Breast epithelium (tissue), 4 donors: ENCODE measurements at places on chromosomes 2 and 18. TPM values are rescaled to one million over a fixed set of nuclear protein-coding genes. Genes with fewer than 3 reads are reported as not detected.

- no peaks in the 10 kb centered on the region for H3K27me3 ChIP-seq
- no peaks in the 10 kb centered on the region for H3K36me3 ChIP-seq
- DNase-seq: no peak
- H3K4me1 ChIP-seq: no peaks in the 10 kb centered on the region
- H3K4me3 ChIP-seq: no peak overlapping the region
Observed at GRCh38 chr2:120430501-120430830, 84.5 kb downstream of the INHBB start.

- no peaks in the 10 kb centered on the region for H3K27me3 ChIP-seq
- no peak overlapping the region for H3K4me3 ChIP-seq
- H3K36me3 ChIP-seq: no peaks in the 10 kb centered on the region
- no peak for DNase-seq
Observed at GRCh38 chr2:8486141-8486540, 195.7 kb upstream of the ID2 start.

DNA sequence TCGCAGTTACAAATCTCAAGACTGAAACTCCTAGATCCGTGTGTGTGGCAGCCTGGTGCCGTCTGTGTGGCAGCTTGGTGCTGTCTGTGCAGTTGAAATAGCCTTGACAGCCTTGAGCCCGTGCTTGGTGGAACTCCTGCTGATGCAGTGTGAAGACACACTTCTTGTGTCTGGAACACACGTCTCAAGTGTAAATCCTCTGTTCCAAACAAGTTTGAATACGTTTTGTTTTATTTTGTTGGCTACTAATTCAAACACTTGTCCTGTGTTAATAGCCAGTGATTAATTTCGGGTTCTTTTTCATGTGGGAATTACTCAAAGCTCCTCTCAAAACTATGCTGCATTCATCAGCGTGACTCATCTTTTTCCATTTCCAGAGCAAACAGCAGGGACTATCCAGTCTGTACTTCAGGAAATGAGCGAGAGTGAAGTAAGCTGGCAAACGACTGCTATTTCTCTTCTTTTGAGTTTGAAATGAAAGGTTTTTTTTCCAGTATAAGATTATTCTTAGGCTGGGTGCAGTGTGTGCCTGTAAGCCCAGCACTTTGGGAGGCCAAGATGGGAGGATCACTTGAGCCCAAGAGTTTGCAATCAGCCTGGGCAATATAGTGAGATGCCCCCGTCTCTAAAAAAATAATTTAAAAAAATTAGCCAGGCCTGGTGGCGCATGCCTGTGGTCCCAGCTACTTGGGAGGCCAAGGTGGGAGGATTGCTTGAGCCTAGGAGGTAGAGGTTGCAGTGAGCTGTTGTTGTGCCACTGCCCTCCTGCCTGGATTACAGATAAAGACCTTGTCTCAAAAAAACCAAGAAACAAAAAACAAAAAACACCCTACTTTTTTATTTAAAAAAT, 152.9 kb downstream of the SPP2 start:
- no peak for DNase-seq
- H3K4me3 ChIP-seq: no peak overlapping the region
- no peaks in the 10 kb centered on the region for H3K36me3 ChIP-seq
- no peaks in the 10 kb centered on the region for H3K27me3 ChIP-seq
- H3K27ac ChIP-seq: peak overlapping the region; percentile 66

GRCh38 chr2:183951630-183952029, 646.7 kb upstream of the ZNF804A start:
- H3K4me1 ChIP-seq: no peaks in the 10 kb centered on the region
- H3K4me3 ChIP-seq: no peak overlapping the region
- H3K27ac ChIP-seq: no peak overlapping the region

MEP1B gene
- 0.15 TPM for total RNA-seq

KIF1A gene
- not detected for total RNA-seq

ABCG5 gene
- total RNA-seq: not detected
